ENCODE measurements at places on chromosomes 7 and 10.

- no peak for DNase-seq
These were observed 111.3 kb upstream of the FOXP2 start for GRCh38 chr7:114303301-114303700.

DNA sequence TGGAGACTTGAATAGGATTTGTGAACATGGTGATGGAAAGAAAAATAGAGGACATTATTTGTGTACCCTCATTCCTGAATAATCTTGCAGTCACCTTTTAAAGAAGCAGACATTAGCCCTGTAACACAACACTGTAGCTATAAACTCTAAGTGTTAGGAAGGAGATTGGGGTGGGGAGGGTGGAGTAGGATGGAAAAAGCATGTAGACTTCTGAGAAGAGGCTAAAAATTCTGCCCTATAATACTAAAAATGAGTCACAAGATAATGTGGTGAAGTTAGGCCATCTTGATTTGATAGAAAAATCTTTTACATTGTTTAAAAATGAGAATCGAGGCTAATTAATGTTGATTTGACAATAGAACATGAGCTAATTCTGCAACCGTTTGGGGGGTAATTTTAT is 128.8 kb downstream of the LCOR start:
- DNase-seq: no peak

- DNase-seq: no peak
These were observed 1.7 kb downstream of the LIPM start for GRCh38 chr10:88804083-88804812.

DNA sequence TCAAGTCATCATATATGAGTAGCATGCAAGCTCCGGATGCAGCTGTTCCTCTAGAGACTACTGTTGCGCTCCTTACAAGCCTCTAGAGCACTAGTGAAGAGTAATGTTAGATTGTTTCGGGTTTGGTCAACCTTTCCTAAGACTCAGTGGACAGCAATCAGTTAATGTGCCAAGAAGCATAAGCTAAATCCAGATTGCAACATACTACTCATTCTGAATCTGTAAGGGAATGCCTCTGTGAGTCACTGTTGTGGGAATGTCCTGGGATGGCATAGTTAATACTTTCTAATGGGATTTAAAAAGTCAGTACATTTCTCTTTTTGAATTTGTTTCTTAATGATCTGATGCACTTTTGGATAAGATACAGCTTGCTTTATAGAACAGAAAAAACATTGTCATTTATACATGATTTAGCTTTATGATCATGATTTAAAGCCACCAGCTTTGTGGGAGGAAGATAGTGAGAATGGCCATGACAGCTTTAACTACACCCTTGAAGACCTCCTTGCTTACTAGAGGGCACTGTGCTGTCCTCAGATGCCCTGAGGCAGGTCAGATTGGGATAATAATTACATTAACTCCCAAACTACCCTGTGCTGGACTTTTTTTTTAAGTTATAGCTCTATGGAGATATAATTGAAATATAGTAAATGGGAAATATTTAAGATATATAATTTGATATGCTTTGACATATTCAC is 138.4 kb downstream of the SDK1 start:
- no peak for DNase-seq

GRCh38 chr10:47359626-47360418 is 11.7 kb downstream of the RBP3 start:
- no peak for DNase-seq

- no peak for DNase-seq
These were observed 83.6 kb downstream of the KMT2E start for GRCh38 chr7:105097619-105098018.

DNA sequence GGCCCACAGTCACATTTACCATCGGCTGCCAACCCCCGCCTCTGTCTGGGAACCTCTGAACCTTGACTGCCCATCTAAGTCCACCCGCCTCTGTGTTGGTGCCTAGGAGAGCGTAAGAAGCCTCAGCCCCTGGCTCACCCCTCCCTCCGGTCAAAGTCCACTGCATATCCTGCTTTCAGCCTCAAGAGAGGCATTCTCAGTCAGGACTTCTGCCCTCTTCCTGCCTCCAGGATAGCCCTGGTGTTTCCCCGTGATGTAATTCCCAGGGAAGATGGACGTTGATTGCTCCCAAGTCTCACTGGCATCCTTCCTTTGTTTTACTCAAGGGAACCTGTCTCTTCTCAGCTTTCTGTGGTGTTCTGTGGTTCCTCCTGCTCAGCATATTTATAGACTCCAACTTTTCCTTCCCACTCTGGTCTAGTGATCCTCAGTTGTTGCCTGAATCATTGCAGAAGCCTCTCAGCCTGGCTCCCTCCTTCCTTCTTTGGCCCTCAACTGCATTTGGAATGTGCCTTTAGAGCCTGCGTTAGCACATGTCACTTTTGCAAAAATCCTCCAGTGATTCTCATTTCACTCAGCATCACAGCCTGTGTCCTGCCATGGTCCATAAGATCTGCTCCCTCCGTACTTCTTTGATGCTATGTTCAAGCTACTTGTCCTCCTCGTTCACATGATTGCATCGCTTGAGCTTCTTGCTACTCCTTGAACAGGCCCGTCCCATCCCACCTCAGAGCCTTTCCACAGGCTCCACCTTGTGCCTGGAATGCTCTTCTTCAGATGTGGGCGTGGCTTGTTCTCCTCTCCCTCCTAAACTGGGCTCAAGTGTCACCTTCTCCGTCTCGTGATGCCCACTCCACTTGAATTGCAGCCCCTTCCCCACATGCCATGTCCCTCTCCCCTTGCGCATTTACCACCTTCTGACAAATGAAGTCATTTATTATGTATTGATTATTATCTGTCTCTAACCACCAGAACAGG is 124.2 kb downstream of the PLPP4 start:
- DNase-seq: no peak

- DNase-seq: no peak
These were observed 200.4 kb upstream of the NFE2L3 start for GRCh38 chr7:25951414-25952260.

DNA sequence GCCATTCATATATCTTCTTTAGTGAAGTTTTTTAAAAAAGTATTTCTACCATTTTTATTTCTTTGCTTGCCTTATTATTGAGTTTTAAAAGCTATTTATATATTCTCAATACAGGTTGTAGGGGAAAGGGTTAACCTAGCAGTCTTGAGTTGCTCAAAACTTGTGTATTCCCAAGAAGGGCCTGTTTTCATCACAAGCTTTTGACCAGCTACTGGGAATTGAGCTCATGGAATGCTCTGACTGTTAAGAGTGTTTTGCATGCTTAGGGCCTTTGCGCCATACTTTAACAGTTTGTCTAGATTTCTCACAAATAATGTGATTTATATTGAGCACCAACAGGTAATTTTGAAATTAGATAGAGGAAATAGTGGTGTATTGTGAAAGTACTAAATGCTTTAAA is 72.0 kb upstream of the CALCR start:
- DNase-seq: no peak

- no peak for DNase-seq
These were observed 73.8 kb upstream of the PRLHR start for GRCh38 chr10:118669020-118669791.

DNA sequence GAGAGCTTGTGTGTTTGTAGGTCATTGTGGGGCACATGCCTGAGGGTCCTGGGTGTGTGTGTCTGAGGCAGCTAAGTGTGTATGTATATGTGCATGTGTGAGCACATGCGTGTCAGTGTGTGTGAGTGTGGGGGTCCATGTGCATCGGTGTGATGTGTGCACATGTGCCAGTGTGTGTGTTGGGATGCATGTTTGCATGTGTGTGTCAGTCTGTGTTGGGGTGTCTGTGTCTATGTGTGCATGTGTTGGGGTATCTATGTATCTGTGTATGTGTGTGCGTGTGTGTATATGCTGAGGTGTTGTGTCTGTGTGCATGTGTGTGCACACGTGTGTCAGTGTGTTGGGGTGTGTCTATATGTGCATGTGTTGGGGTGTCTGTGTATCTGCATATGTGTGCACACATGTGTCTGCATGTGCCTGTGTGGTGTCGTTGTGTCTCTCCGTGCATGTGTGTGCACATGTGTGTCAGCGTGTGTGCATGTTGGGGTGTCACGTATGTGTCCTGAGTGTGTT is 33.3 kb downstream of the PWWP2B start:
- no peak for DNase-seq

- DNase-seq: no peak
These were observed 1188.3 kb upstream of the SORCS1 start for GRCh38 chr10:108352771-108353170.

GRCh38 chr10:6738112-6738768 is 158.2 kb upstream of the PRKCQ start:
- no peak for DNase-seq

DNA sequence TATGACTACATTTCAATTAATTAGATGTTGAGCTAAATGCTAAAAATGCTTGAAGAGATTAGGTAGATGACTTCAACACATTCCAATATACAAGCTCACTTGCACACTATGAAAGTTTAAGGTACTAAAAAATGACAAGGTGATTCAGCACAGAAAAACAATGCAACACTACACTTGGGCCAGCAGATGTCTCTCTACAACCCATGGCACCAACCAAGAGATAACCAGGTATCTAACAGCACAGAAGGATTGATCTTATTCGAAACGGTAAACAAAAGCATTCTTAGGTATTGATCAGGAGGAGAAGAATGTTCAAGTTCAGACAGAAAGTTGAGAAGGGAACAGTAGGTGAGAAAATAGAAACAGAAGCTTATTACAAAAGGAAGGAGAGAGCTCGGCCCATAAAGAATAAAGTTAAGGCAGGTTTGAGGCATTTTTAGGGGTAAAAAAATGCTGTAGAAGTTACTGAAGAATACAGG is 248.2 kb upstream of the KLF14 start:
- DNase-seq: no peak

- DNase-seq: no peak
These were observed 476.9 kb downstream of the KCNMA1 start for GRCh38 chr10:77160679-77161078.

DNA sequence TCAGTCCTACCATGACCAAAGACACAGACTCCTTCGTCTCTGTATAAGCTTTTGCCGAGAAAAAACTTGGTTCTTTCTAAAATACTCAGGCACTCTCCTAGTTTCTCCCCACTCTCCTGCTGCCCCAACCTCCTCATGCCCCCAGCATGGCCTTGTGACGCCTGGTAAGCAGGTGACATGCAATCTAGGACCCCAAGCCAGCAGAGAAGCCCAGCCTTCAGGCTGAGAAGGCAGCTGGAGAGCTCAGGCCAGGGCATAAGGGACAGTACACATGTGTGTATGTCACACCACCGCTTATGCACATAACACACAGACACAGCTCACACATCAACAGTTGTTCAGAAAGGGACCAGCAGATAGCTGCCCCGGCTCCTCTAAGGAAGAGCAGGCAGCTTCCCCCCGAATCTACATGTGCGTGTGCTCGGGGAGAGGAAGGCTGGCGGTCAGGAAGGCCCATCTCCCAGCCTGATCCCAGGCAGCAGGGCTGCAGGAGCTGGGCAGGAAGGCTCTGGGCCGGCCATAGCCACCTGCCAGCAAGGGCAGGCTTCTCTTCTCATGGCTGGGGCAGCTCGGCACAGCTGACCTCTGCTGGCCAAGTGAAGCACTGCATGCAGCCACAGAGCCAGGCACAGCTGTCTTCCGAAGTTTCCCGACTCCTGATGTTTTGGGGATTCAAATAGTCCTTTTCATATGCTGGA is 8.5 kb downstream of the DDX56 start:
- peak; percentile 43 for DNase-seq

GRCh38 chr10:81136261-81136660 is 598.6 kb downstream of the SH2D4B start:
- no peak for DNase-seq

DNA sequence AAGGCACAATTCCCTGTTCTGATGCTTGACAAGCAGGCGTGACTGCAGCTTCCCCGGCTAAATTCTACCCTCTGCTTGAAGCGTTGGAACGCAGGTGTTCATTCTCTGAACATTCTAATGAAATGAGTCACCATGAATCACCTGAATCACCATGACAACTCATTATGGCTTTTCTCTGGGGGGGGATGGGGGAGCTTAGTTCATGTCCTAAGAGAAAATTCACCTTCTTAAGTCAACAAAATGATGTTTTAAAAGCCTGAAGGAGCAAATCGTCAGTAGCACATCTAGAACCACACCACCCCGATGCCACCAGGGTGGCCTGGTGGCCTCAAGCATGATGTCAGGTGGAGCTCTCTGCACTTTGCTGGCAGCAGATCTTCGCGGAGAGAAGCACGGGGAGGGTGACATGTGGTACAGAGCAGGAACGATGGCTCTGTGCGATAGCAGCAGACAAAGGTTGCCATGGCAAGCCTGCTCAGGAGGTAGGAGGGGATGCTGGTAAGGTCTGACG is 33.7 kb downstream of the DDC start:
- DNase-seq: no peak

GRCh38 chr10:44195112-44196007 is 189.5 kb downstream of the CXCL12 start:
- DNase-seq: no peak

DNA sequence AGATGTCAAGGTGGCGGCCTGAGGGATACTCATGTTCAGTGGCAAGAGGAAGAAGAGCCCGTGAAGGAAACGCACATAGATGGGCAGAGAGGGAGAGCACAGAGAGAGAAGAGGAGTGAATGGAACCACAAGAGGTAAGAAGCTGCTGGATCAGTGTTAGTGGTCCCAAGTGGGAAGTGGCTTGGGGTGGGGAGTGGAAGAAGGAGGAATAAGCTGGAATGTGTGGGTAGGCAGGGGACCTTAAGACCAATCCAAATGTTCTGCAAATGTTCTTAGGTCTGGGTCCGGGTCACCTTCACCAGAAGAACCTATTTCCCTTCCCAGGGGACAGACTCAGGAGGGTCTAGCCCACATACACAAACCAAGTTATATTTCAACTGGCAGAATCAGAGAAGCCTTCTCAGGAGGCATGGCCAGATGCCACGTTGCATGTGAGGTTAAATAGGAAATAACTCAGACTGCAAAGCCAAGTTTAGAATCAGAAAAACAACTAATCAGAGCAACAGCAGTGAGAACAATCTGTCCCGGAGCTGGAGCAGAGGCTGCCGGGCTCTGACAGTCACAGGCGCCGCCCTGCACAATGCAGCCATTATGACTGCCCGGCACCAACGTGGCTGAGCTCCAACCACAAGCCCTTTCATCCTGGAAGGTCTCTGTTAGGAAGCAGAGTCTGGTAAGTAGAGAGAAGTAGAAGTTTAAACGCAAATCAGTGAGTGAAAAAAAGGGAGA is 78.6 kb upstream of the ARMC3 start:
- DNase-seq: no peak

GRCh38 chr7:5417106-5418071 is 6.2 kb downstream of the TNRC18 start:
- DNase-seq: no peak

DNA sequence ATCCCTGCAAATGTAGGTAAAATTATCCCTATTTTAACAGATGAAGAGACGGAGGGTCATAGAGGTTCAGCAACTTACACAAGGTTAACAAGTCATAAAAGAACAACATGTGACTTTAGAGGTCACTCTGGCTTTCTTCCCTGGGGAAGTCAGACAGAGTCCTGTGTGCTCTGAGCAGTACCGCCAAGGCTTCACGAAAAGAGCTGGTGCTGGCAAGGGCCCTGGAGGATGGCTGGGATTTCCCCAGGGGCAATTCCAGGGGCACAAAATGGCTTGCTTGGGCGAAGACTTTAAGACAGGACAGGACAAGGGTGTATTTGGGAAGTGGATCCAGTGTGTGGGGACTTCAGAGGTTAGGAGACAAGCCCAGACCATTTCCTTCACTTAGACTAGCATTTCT is 144.1 kb downstream of the PIP4K2A start:
- DNase-seq: no peak
